ENCODE measurements at places on chromosomes 5 and 9.

DNA sequence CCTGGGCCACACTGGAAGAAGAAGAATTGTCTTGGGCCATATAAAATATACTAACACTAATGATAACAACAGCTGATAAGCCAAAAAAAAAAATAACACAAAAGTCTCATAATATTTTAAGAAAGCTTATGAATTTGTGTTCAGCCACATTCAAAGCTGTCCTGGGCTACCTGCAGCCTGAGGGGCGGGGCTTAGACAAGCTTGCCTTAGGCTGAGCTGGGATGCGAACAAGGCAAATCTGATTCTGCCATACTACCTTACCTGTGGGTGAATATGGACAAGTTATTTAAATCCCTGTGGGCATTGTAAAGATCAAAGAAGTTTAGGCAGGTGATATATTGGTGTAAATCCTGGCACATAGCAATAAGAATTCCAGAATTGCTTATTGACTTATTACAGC lies 212.3 kb upstream of the ATP10B start:
- no peak for DNase-seq

- no peak for DNase-seq
Observed at GRCh38 chr5:126965061-126965475, 65.3 kb downstream of the MARCHF3 start.

GRCh38 chr9:91816356-91816755 lies 133.7 kb downstream of the ROR2 start:
- no peak for DNase-seq

DNA sequence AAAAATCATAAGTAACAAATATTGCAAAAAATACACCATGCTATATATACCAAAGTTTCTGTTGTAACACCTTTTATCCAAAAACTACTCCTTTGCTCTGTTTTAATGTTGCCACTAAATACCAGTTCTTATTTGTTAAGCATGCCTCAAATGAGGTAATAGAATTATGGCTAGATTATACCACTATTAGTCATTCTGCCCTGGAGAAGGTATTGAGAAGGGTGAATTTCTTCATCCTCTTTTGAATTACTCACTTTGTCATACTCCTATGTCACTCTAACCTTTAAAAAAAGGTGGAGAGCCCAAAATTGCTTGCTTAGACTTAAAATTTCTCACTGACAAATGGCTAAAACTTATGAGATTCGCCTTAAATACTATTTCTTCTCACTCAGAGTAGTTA lies 750.9 kb downstream of the MAT2B start:
- DNase-seq = no peak

GRCh38 chr5:110815916-110816605 lies 77.3 kb downstream of the SLC25A46 start:
- no peak for DNase-seq

- DNase-seq = no peak
Observed at GRCh38 chr5:59116231-59116865, 533.5 kb downstream of the RAB3C start.

- no peak for DNase-seq
Observed at GRCh38 chr9:98597236-98597771, 111.4 kb downstream of the GABBR2 start.

DNA sequence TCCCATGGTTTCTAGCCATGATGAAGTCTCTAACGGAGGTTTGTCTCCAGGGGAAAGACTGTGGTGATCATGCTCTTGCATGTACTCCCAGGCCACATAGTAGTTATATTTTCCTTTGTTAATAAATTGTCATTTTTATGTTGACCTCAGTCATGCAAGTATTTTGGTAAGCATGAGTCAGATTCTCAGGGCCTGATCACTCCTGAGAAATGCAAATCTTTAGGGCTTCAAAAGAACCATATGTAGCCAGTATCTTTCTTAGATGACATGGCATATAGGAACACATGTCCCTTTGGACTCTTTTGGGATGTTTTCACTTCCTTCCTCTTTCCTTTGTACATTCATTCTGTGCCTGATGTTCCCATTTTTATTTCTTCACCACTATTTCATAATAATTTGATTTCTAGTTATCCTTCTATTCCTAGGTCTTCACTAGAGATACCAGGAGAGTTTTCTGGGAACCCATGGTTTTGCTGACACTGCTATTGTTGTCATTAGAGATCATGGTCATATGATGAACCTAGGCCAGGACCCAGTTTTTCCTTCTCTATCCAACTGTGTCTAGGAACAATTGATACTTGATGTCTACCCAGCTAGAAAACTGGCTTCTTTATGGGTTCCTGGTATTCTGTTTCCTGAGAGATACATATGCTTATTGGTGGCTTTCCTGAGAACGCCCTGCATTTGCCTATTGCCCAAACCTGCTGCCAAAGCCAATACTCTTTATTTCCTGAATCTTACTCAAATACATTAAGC lies 248.1 kb upstream of the NREP start:
- no peak for DNase-seq

- DNase-seq = no peak
Observed at GRCh38 chr9:10045598-10045997, 567.2 kb downstream of the PTPRD start.

DNA sequence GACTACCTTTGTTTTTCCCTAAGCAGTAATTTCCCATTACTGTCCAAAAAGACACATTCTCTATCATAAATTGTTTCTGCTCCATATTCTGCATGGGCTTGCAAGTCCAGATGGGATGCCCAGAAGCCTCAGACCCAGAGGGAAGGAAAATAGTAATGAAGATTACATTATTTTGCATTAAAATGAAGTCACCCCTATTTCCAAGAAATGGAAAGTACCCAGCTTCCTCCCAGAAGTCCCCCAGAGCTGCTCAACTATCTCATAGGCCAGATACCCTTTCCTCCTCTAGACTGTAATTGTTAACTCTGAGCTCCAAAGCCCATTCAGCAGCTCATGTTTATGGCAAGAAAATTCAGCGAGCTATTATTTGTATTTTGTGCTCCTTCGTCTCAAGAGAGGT lies 159.5 kb downstream of the GLIS3 start:
- DNase-seq = no peak

DNA sequence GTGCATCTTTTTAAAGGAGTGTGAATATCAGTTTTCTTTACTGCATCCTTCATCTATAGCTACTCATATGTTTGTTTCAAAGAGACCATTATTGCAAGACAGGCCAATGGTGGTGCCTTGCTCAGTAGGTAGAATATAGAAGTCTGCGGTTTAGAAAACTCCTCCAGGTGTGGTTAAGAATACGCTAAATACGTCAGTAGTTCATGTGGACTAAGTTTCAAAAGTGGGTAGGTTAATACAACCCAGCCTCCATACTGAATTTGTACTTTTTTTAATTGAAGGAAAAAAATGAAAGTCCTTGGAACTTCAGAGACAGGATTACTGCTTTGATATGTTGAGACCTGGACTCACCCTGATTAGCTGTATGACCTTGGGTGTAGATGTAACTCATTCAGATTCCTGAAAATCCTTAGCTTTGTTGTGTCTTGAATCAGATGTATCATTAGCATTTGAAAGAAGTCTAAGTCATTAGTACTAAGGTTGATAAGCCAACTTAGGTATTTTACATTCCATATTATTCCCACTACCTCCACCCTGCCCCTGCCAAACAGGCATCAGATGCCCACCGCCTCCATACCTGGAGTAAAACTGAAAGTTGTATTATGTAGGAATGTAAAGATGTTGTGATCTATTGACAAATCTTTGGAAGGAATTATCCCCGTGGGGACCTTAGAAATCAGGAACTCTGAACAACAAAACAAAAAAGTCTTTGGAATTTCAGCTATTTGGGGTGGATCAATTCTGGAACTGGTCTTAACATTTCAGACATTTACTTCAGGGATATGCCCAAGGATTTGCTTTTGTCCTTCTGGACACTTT lies 6.1 kb downstream of the BASP1 start:
- DNase-seq = no peak

DNA sequence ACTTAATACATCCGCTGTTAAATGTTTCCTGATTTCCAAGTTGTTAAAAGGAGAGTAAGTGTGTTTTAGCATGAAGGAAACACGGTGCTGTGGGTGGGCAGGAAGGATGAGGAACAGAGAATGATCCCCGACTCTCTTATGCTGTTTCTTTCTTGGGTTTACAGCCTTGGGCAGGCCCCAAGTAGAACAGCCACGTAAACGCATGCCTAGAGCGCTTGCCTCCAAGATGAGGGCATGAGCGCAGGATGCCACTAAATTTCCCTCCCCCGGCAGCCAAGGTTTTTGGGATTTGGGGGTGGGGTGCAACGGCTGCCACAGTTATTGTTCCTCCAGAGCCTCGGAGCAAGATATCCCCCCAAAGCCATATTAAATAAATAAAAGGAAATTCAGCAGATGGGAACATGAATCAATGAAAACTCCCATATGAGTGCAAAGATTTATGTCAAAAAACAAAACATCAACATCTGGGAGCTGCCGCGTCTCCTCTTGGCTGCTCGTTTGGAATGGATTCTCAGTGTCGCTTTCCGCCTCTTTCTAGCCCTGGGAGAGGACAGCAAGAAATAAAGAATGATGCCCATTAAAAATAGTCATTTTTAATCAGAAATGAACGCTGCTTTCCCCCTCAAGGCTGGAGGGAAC lies 10.0 kb upstream of the DELE1 start:
- DNase-seq = no peak
